Stimulated activated CD4-positive, alpha-beta T cell treated with anti-CD3 and anti-CD28 coated beads, Interleukin-4, amount 100 ng/mL, for 4 hours (primary cell): ENCODE measurements at places on chromosomes 16 and 17.

GRCh38 chr17:31416503-31416923 is 25.0 kb downstream of the RAB11FIP4 start:
- no peak for DNase-seq

DNA sequence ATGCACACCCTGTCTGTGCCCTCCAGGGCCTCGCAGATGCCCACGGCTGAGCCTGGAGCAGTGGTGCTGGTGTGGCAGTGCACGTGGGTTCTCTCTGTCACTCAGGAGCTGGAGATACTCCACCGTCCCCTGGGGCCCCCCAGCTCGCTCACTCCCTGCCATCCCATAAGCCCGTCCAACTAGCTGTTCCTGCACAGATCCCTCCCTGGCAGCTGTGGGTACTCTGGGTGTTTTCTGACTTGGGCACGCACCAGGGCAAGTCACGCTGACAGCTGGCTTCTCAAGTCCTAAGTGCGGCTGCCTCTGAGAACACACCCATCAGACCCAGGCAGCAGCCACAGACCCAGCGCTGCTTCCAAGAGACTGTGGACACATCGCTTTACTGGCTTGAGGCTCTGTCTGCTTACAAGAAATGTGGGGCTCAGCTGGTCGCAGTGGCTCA is 25.4 kb upstream of the ITGB4 start:
- no peak for DNase-seq

DNA sequence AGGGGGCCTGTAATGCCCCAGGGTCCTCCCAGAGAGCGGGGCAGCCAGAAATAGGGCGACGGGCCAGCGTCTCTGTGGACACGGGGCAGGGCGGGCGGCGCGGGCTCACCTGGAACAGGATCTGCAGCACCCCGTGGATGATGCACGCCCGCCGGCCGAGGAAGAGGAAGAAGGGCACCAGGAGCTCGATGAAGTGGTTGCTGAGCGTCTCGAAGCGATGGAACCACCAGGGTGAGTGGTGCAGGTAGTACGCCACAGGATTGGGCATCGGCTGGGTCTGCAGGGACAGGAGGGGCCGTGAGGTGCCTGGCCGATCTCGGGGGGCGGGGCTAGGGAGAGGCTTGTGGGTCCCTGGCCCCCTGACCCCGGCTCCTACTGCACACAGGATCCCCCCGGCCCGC is 78.9 kb upstream of the GNG13 start:
- DNase-seq, result no peak

DNA sequence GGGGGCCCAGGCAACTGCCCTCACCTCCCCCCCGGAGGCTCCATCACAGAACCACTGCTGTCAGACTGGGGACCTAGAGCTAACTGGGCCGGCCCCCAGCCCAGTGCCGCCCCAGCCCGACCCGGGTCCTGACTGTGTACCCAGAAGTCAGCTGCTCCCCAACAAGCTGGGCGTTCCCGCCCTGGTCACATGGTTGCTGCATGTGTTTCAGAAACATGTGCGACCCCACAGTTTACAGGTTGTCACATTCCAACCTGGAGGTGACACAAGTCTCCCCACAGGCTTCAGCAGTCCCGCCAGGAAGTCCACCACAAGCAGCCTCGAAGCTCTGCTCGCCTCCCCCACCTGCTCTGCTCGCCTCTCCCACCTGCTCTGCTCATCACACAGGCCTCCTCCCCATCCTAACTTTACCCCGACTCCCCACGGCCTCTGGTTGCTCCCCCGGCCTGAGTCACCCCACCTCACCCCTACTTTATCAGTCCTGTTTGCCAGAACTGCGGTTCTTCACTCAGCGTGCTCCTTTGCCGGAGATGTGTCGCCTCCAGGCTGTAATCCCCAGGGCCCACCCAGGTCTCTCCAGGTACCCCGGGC is 968 bp downstream of the MRPL28 start:
- no peak for DNase-seq

GRCh38 chr17:77125432-77125901 is 15.3 kb upstream of the SEC14L1 start:
- no peak for DNase-seq

GRCh38 chr16:13436641-13437412 is 483.1 kb upstream of the ERCC4 start:
- no peak for DNase-seq

GRCh38 chr17:76276461-76277299 is 11.5 kb downstream of the UBALD2 start:
- no peak for DNase-seq

GRCh38 chr17:42386777-42387657 is 1.2 kb downstream of the STAT3 start:
- no peak for DNase-seq

DNA sequence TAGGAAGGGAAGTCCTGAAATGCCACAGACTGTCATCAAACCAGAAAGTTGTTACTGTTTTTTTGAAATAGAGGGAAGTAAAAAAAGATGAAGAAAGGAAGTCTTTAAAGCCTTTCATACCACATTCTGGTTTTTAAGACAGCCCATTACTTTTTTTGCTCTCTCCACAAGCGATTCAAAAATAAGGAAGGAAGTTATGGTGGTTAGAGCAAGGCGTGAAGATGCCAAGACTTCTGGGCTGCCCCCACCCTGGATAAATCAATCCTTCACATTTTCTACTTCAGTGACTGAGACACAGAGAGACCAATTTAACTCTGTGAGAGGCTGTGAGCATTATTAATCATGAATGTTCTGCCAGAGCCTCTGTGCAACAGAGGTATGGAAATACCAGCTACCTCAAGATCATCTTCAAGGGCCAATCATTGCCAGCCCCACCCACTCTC is 82.3 kb upstream of the BCAR1 start:
- no peak for DNase-seq

- no peak for DNase-seq
These were observed 220.3 kb upstream of the IRX3 start for GRCh38 chr16:54506741-54507500.

- peak; percentile 22 for DNase-seq
These were observed 622 bp downstream of the TOM1L2 start for GRCh38 chr17:17971431-17972125.

DNA sequence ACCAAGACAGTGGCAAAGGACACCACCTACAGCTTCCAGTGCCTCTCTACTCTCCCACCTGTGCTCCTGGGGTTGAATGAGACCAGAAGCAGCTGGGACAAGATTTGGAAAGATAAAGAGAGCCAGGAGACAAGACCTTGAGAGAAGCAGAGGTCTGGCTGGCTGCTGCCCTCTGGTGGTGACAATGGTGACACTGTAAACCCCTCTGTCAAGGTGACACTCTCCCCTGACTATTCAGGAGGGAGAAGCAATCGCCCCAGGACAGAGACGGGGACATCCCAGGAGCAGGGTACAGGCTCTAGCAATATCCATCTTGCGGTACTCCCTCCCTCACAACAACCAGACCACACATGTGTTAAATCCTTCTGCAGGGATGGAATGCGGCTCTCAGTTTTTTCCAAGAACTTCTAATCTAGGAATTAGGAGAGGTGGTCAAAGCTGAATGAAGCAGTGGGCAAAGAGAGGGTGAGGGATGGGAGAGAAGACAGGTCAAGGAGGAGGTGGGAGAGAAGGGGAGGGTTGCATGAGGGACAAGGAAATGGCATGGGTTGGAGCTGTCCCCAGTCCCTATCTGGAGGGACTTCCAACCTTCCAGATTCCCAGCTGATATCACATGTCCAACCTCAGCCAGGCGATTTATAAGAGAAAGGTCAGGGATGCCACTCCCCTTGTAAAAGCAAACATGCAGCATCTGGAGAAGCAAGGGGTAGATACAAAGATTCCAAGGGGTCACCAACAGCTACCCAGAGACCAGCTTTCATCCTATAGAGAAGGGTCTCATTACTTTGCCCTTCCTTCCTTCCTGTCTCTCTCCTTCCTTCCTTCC is 2.9 kb downstream of the PHOSPHO1 start:
- peak; percentile 76 for DNase-seq

GRCh38 chr17:66330646-66331037 is 28.2 kb downstream of the PRKCA start:
- DNase-seq, result no peak

- DNase-seq, result no peak
These were observed 61.9 kb upstream of the CIBAR2 start for GRCh38 chr16:85173981-85174751.

DNA sequence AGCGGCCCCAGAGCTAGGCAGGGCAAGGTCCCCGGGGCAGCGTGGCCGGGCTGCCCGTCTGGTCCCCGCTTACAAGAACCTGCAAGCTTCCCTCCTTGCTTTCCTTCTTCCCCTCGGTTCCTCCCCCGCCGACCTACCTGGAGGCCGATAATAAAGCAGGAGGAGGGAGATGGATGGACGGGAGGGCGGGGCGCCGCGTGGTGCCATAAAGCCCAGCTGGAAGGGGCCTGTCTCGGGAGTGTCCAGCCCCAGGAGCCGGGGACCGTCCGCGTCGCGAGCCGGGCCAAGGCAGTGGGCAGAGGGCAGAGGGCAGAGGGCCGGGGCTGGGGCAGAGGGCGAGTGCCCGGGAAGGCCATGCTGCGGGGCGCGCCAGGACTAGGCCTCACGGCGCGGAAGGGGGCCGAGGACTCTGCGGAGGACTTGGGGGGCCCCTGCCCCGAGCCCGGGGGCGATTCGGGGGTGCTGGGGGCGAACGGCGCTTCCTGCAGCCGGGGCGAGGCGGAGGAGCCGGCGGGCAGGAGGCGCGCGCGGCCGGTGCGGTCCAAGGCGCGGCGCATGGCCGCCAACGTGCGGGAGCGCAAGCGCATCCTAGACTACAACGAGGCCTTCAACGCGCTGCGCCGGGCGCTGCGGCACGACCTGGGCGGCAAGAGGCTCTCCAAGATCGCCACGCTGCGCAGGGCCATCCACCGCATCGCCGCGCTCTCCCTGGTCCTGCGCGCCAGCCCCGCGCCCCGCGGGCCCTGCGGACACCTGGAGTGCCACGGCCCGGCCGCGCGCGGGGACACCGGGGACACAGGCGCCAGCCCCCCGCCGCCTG is at the start of gene BHLHA9:
BHLHA9 (plus strand) TSS at position 235 of the 820 bp plus-strand sequence; CDS start at position 355, 120 bp downstream.
- no peak for DNase-seq

- DNase-seq, result no peak
These were observed 403 bp downstream of the TEPSIN start for GRCh38 chr17:81238490-81238814.

DNA sequence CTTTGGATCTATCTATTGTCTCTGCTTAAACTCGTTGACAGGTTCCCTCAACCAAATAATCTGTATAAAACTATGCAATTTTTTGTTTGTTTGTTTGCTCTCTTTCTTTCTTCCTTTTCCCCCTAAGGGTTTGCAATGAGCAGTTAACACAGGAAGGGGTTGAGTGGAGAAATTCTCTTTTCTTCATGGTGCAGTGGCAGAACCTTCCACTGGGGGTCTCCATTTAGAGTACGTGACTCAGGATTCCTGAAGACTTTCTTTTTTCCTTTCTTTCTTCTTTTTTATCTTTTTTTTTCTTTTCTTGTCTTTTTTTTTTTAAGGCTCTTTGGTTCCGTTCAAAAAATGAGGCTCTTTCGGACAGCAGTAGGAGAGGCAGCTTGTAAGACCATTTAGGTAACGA is 19.5 kb upstream of the RBFOX1 start:
- DNase-seq, result no peak

DNA sequence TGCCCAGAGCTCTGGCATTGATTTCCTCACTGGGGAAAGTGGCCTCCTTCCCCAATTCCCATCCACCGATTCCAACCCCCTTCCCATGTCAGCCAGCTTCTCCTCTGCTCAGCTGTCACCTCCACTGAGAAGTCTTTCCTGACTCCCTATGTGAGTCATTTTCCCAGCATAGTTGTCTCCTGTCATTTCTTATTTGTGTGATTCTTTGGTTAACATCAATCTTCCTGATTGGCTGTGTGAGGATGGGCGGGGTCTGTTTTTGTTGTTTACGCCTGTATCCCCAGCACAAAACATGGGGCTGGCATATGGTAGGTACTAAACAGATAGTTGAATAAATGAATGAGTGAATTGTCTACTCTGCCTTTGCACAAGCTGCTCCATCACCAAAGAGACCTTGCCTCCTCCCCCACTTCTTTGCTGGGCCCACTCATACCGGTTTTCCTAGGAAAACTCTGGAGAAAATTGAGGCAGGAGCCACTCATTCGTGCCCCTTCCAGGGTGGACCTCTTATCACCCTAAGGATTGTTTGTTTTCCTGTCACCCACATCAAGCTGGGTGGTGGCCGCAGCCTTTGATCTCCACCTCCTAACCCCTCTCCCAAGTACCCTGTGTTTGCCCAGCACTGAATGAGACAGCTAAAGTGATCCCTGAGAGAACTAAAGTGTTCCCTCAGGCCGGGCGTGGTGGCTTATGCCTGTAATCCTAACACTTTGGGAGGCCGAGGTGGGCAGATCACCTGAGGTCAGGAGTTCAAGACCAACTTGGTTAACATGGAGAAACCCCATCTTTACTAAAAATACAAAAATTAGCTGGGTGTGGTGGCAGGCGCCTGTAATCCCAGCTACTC is 1.2 kb upstream of the GRB7 start:
- no peak for DNase-seq

GRCh38 chr17:50265690-50266315 is 8.5 kb upstream of the TMEM92 start:
- DNase-seq, result no peak

DNA sequence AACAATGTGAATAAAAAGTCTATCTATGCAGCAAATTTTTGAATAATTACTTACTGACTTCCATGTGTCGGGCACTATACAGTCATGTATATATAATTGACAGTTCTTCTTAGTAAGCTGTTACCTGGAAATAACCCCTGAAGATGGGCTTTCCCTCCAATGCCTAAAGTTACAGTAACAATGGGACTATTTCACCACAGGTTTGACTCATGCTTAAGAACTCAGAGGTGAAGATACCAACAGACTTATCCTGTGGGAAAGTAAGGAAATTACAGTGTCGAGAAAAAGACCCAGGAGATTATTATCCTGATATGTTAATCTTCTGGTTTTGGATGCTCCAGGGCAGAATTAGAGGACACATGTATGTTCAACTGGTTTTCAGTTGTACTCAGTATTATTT is 601.5 kb upstream of the SOX9 start:
- no peak for DNase-seq

- DNase-seq, result no peak
These were observed 13.9 kb downstream of the TMEM114 start for GRCh38 chr16:8576141-8577004.

DNA sequence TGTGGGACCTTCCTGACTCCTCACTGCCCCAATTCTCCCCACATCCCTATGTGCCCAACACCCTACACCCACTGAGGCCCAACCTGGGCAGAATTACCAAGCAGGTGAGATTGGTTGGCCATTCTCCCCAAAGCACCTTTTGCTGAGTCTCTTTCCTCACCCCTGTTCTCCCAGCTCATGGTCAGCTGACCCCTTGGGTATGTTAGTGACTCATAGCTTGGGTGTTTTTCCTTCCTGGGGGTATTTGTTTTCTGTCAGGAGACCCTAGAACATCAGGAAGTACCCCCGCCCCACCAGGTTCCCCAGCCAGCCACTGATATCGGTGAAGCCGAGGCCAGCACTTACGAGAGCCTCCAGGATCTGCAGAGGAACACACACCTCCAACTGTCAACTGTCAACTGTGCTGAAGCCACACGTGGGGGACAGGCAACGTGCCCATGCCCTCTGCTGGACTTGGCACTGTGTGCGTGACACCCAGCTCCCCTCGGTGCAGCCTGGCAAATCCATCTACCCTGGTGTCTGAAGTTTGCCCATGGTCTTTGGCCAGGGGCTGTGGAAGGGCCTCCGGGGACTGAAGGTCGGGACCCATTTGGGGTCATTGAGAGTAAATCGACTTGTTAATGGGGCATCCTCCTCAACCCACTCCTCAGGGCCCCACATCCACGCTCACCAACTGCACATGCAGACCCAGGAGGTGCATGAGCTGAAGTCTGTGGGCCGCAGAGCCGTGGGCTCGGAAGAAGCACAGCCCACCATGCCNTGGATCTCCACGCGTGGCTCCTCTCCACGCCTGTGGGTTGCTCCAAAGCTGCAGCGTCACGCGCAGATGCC is 53.1 kb downstream of the METRNL start:
- no peak for DNase-seq

- DNase-seq, result no peak
These were observed 56.0 kb downstream of the RAP1GAP2 start for GRCh38 chr17:2852221-2852620.

- no peak for DNase-seq
These were observed 164.0 kb downstream of the XYLT1 start for GRCh38 chr16:17306745-17307144.
